HepG2 (cell line): ENCODE measurements at places on chromosomes 16 and 17.

- peak; percentile 72 for DNase-seq
Observed at GRCh38 chr17:80018917-80019651, 16.6 kb downstream of the TBC1D16 start.

DNA sequence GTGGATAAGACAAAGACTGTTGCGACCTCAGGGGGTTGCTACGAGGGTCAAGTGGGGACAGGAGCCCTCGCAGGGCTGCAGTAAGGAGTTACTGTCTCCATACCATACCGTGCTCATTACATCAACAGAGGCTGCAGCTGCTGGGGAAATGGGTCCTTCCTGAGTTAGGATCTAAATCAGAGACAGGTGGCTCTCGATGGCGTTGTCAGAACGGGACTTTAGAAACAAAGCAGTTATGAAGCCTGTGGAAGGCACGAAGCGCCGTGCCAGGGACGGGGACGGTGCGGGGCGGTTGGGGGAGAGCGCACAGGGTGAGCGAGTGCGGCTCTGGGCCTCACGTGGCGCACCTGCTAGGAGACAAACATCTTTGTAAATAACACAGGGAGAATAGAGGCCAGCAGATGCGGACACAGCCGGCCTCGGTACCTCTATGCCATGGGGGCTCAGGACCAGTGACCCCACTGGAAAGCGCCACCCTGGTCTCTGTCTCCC is 34.4 kb downstream of the ZCCHC14 start:
- DNase-seq: no peak

GRCh38 chr17:74785096-74785980 is 9.2 kb upstream of the NAT9 start:
- no peak for DNase-seq

- DNase-seq: no peak
Observed at GRCh38 chr17:70523426-70523825, 354.1 kb downstream of the KCNJ2 start.

DNA sequence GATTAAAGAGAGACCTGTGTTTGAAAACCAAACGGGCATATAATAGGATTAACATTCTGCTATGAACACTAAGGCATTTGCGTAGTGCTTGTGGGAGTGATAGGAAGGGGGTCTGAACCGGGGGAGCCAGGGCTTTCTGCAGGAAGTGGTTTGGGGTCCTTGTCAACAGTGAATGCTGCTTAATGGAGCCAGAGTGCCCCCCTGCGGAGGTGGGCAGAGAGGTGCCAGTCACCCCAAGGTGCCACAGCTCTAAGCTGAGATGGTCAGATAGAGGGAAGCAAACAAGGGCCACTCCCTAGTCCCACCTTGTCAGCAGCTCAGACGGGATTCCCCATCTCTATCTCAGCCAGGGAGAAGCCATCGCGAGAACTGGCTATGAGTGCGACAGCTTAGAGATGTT is 17.7 kb downstream of the NAA60 start:
- DNase-seq: no peak

DNA sequence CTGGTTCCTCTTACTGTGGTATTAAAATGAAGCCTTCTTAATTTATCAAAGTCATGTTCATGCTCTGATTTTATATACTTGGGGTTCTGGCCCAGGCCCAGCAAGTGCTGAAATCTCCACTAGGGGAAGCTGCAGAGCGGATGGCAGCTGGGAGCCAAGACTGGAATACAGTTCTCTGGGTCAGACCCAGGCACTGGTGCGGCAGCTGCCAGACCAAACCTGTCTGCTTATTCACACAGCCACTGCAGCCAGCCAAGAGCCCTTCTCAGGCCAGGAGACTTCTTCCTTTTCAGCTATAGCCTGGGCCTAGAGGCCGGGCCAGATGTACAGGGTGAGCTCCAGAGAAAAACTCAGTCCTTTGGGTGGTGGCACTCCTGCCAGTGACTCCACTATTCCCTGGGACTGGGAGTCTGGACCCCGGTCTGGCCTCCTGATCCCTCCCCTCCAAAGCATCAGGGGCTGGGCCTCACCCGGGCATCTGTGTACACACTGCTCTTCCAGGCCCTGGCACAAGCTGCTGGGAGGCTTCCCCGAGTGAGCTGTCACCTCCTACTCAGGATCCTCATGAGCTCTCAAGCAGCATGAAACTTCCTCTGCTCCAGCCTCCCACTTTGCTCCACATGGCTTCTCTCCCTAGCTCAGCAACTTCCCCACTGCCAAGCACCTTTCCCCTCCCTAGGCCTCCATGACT is 24.4 kb downstream of the ATP6V0D1 start:
- DNase-seq: no peak

DNA sequence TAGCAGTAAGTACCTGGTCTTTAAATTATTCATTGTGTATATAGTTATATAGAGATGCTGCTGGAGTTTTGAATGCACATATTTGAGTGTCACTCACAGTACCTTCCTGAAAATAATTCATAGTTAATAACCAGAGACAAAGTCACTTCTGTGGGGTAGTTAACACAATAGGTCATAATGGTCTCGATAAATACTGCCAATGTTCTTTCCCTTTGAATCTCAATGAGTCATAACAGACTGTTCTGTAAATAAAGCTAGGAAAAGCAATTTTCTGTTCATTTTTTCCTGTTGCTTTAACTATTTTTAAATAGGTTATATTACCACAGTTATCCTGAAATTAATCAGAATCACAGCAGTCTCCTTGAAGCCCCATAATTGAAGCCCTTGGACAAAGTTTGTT is 87.2 kb downstream of the MAP2K4 start:
- DNase-seq: no peak

GRCh38 chr17:44389723-44390202 is 314 bp upstream of the ITGA2B start:
- no peak for DNase-seq

DNA sequence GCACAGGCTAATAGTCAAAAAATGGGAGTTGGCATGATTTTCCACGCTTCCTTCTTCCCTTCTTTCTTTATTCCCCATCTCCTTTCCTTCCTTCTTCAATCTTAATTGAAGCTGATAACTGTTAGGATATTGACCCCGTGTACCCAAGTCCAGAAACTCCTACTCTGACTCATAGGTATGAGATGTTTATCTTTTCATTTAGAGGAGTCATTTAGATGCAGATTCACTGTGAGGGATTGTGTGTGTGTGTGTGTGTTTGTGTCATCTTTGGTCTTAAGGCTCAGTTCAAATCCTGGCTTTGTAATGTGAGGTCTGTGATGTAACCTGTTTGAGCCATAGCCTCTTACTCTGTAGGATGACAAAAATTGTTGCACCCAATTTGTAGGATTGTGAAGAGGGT is 332.0 kb upstream of the MAF start:
- no peak for DNase-seq

DNA sequence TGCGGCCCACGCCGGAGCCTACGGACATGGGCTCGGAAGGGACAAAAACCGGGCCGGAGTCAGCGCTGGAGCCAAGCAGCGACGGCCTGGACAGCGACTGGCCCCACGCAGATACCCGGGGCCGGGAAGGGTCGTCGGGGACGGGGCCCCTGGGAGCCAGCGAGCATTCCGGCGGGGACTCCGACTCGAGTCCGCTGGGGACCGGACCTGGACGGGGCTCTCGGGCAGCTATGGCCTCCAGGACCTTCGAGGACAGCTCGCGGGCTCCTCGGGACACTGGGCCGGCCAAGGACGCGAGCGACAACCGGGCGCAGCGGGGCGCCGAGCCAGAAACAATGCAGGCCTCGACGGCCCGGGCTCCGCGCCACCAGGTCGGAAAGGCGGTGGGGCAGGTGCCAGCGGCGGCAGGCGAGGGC is 1.0 kb downstream of the MYO15B start:
- no peak for DNase-seq

DNA sequence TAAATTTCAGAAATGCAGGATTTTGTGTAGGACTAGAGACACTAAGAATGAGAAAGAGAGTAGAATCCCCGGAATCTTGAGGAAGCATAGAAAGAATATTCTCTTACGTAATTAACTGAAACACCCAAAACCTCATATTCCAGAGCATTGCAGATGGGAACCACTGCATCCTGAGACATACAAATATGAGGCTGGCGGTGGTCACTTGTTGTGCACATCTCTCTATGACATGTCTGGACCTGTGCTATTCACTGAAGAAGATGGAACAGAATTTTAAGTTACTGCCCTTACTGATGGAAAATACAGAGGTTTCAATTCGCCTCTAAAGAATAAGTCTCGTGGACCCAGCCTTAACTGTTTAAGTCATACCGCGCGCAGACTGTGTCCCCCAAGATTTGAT is 806 bp downstream of the RAD51C start:
- DNase-seq: no peak

- DNase-seq: peak; percentile 52
Observed at GRCh38 chr17:42010898-42011516, 6.2 kb downstream of the DNAJC7 start.

DNA sequence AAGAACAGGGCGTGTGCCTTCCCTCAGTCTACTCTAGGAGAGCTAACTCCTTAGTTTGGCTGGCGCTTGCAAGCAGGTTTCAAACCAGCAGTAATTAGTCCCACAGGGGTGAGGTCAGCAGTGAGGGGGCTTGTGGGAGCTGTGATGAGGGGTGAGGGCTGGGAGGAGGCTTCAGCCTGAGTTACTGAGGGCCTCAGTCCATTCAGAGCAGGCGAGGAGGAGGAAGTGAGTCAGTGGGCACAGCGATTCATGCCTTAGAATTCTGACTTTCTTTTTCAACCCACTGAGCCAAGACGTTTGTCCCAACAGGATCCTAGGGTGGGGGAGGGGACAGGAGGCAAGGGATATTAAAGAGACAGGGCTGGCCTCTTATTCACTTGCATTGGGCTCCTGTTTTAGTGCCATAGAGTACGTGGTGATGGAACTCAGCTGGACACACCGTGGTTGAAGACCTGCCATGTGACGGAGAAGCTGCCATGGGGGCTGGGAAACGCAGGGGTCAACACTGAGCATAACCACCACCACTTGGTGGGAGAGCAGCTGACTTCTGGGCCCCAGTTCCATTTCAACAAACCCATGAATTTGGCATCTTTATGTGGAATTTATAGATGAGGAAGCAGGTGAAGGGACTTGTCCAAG is 8.3 kb upstream of the ITGA3 start:
- DNase-seq: no peak

DNA sequence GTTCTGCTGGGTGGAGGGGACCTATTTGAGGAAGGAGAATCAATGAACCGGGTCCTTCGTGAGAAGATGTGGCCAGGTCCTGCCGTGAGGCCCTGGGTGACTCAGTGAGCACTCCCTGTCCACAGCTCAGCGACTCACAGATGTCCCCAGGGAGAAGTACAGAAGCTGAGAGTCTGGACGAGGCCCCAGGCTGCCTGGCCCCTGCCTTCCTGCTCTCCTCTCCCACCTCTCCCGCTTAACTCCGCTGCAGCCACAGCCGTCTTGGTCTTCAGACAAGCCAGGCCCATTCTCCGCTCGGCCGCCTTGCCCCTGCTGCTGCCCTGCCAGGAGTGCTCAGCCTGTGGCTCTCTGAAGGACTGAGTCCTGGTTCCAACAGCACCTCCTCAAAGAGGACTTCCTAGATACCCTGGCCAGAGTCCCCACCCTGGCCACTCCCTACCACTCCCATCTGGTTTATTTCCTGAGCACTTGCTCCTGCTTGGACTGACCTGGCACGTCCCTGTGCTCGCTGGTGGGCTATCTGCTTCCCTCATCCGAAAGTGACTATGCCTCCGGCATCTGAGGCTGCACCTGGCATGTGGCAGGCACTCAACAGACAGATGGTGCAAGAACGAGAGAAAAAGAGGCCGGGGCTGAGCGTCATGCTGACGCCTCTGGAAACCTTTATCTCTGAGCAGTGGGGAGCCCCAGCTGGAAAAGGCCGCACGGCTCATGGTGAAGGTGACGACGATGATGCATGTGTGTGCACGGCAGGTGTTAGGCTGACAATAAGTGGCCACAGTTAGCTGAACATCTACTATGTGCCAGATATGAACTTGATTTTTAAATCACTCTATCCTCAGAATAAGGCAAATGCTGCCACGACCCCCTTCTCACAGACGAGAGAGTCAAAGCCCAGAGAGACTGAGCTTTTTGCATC is 9.2 kb upstream of the TNFRSF13B start:
- DNase-seq: no peak

GRCh38 chr16:27217256-27217655 is 13.9 kb downstream of the KDM8 start:
- no peak for DNase-seq

GRCh38 chr16:15913046-15913698 is 24.8 kb upstream of the CEP20 start:
- DNase-seq: no peak

DNA sequence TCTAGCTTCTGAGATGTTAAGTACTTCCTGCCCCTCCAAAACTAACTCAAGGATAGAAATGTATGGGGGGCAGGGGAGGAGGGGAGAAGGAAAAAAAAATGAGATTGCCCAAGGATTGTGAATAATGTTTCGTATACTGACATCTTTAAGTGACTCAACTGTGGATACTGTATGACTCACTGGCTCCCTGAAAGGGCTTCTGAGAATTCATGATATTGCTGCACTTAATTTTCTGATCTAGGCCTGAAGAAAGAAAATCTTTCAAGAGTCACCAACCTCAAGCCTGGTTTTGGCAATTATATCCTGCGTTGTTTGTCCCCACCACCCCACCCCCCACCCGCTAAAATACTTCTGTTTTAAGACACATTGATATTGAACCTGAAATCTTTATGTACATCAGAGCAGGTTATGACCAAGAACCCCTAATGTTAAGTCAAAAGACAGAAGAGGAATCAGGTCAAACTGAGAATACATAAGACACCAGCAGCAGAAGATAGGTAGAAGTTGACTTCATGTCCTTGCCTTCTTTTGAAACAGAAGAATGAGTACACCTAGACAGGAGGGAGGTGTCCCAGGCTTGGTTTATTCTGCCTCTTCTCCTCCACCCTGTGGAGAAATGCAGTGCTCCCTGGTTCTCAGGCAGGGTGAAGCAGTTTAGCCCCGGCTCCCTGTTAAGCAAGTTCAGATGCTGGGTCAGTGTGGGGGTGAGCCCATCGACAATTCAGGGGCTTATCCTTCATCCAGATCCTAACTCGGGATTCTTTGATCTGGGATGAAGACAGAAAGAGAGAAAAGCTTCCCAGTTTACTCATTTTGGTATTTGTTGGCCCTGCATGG is 3.3 kb upstream of the FBXL20 start:
- no peak for DNase-seq

DNA sequence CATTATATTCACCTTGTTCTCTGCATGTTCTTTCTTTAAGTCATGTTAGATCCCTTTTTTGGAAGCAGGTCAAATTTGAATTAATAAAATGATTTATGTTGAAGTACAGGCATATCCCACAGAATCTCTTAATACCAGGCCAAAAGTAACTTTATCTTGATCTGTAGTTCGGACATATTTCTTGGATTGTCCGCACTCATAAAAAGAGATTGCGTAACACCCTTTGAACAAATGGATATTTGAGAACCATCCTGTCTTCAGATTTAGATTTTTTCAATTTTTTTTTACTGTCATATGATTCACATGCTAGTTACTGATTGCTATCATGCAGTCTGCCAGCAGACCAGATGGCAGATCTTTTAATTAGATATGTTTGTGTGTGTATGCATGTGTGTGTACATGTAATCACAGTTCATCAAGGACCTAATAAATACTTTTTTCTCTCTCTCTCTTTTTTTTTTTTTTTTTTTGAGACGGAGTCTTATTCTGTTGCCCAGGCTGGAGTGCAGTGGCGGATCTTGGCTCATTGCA is 352.6 kb downstream of the WWOX start:
- no peak for DNase-seq

- no peak for DNase-seq
Observed at GRCh38 chr17:6528557-6528956, 27.8 kb downstream of the PITPNM3 start.

- DNase-seq: no peak
Observed at GRCh38 chr17:39200070-39200879, at the start of gene RPL19. Gene RPL19, plus strand, starts transcription at chr17:39200283. Its CDS starts 62 bp downstream, at chr17:39200345.
